SW 1271 (cell line): ENCODE measurements at places on chromosomes 12 and 14.

DNA sequence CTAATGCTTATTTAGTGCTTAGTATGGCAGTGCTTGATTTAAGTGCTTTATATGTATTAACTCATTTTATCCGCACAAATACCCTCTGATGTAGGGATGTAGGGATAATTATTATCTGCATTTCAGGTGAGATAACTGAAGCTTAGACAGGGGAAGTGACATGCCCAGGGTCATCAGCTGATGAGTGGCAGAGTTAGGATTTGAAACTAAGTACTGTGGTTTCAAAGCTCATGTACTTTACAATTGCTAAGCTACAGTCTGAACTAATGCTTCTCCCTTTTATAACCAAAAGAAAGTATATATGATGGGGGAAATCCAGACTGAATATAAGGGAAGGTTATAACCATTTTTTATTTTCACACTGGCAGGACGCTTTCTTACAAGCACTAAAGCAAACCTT lies 229.6 kb upstream of the NAV3 start:
- DNase-seq = no peak

- no peak for DNase-seq
Observed at GRCh38 chr12:69239922-69240630, 707 bp downstream of the CPSF6 start.

GRCh38 chr12:116434155-116435011 lies 124.8 kb upstream of the MAP1LC3B2 start:
- DNase-seq = peak; percentile 81

GRCh38 chr14:95052016-95052585 lies 105.2 kb downstream of the DICER1 start:
- DNase-seq = no peak

- no peak for DNase-seq
Observed at GRCh38 chr12:54131641-54132280, 57.0 kb downstream of the SMUG1 start.

GRCh38 chr12:53980802-53981496 lies 4.0 kb upstream of the HOXC10 start:
- DNase-seq = no peak

DNA sequence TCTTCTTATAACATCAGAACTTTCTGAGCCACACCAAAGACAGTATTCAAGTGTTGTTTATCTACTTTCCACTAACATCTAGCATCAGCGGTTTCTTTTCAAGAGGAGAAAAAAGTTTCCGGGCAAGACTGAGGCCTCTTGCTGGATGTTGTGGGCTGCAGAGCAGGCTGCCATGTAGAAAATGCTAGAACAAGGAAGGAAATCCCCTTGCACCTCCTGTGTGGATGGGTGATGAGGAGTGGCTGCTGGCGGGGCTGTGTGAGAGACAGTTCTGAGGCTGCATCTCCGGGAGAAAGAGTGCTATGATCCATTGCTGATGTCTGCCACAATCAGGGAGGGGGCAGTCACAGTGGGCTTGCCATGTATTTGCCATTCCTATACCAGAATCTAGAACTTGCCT lies 37.8 kb upstream of the PPP1CC start:
- DNase-seq = no peak

DNA sequence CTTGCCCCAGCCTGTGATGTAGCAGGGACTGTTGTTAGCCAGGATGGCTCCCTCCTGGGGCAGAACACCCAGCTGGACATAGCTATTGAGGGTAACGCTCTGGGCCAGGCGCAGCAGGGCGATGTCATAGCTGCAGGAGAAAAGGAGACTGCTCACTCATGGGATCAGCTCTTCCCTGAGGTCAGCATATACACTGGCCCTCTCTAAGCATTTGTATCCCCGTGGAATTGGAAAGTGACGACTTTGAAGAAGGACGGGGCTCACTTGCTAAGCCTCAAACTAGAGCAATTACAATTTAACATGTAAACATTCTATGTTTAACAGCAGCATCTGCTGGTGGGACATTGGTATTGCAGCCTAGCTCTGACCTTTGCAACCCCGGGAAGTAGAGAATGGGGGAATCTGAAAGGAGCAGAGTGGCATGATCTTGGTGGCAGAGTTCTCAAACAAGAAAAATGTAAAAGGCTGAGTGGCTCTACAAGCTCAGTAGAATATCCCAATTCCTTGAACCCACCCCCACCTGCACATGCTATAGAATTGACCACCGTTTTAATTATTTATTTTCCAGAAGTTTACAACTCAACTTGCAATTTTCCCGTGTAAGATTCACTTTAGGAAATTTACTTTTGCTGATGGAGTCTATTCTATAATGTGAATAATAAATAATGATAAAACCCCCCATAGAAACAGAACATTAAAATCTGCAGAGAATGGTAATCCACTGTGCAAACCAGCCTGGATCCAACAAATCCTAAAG lies 5.0 kb downstream of the CELA1 start:
- peak; percentile 19 for DNase-seq

DNA sequence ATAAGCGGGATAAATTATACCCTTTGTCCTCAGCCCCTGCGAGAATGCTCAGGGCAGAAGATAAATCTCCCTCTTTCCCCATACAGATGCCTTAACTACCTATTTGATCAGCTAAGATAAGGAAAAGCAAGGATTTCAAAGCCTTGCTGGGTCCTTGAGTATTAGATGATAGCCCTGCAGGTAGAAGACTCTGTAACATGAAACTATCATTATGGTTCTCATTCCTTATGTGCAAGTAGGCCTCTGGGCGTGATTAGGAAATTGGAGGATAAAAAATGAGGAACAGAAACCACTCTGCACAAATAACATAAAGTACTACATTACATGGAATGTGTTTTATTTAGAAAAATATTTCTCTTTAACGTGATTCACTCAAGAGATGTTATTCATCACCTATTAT lies 14.5 kb upstream of the WDR89 start:
- no peak for DNase-seq

DNA sequence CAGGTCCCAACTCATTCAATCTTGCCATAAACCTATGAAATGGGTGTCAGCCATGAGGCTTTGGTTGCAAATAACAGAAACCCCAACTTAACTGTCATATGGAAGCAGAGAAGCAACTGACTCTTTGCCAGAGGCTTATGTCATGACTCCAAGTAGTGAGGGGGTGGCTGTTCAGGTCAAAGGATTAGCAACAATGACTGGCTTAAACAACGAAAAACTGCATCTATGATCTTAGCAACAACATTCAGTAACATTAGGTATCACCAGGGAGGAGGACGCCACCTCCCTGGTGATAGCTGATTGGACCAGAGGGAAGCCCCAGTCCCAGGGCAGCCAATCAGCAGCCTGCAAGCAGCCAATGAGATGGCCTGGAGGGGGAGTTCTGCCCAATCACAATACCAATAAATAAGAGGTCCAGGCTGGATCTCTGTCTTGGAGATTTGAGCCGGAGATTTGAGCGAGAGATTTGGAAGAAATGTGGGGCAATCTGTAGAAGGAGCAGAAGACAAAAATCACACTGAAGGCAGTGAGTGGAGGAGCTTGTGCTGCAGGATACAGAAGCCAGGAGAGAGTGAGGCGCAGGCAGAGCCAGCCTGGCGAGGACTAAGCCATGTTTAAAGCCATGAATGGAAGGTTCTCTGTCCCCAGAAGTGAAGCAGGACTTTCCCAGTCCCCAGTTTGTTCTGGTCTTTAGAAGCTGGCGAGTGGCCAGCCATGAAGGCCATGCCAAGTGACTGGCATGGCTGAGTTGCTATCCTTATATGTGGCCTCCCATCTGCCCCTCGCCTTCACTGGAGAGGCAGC lies 93.3 kb downstream of the CALM1 start:
- DNase-seq = no peak

DNA sequence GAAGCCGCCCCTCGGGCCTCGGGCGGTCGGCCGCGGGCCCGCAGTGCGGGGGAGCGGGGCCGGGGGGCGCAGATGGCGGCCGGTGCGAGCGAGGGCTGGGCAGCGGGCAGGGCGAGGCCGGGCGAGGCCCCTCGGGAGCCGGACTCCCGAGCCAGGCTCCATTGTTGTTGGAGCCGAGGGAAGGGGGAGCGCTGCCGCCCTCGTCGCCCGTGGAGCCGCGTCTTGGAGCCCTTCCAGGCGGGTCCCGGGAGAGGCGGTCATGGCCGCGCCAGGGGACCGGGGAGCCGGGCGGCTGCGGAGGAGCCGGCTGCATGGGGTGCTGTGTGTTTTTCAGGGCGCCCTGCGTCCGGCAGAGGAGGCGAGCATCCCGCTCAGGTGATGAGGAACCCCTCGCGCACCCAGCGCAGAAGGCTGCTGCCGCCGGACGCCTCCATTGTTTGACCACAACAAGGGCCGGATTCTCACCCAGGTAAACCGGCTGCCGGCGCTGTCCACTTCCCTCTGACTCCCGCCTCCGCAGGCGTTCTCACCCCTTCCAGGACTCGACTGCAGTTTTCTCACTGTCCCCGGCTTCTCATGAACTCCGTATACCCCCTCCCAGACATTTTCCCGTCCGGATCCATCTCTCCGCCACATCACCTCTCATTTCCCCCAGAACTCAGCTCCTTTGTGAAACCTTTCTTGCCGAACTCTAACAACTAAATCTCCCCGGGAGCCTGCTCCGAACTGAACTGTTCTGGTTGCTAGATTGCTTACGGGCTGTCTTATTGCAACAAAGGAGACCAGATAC lies 732 bp downstream of the ZNF664 start:
- no peak for DNase-seq

DNA sequence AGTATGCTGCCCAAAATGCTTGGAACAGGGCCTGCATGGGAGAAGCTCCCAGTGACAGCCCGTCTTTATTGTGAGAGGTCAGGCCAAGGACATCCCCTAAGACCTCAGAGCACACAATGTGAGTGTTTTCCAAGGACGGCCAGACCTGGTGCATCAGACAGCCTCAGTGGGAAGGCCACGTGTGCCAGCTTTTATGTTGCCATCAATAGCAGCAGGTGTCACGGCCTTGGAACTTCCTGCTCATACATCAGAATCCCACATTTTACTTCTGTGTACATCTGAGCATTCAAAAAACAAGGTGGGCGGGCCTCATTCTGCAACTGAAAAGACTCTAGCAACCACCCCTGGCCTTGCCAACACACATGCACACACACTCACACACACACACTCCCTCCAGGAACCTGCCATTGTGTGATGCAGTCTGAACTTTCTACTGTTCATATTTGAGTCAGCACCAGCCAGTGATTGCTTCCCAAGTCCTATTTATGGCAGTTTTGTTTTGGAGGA lies 753.1 kb upstream of the TBX3 start:
- DNase-seq = no peak

DNA sequence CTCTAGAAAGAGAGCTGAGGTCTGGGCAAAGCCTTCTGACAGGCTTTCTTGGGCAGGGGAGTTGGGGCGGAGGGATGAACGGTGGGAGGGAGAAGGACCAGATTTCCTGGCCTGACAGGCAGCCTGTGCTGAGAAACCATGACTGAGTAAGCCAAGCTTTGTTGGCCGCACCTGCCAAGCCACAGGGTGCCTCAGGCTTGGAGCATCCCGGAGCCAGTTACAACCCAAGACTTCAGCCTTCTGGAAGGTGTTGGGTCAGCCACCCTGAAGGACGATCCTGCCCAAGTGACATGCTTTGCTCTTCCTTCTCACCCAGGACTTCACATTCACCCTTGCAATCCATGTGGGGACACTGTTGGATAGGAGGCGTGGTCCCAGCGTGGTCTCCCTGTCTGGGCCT lies 21.0 kb upstream of the AQP2 start:
- DNase-seq = no peak

- no peak for DNase-seq
Observed at GRCh38 chr12:13293096-13293495, 96.6 kb downstream of the EMP1 start.

GRCh38 chr12:52980650-52981423 lies 25.4 kb upstream of the EIF4B start:
- peak; percentile 93 for DNase-seq

DNA sequence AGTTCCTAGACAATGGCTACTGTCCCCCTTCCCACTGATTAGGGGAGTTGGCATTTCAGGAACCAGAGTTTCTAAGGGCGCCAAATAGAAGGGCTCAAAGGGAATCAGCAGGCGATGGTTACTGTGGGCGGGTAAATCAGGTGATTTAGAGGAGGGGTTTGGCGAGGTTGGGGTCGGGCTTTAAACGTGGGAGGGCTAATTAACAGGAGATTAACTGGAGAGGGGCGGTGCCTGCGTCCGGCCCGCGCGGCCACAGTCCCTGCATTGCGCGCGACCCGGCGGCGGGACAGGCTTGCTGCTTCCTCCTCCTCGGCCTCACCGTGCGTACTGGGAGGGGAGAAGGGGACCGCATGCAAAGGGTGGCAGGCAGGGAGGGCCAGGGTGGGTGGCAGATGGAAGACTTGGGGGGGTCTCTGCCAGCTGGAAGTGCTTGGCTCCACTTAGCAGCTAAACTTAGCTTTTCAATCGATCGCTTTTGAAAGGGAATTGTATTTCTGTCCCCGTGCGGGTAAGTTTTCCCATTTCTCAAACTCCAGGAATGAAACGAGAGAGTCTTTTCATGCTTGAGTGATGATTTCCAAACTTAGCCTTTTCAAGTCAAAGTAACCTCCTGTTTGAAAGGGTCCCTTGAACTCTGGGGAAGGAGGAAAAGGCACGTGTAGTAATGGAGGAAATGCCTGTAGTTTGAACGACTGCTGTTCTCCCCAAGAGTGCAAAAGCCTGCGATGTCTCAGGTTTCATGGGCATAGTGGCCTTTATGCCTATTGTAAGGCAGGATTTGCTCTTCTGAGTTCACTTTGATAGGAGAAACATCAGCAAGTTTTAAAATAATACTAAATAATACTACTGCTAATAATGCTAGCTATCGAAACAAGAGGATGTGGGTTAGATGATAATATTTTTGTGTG lies at the start of gene MGST1:
TSS of gene MGST1 (plus strand) at position 255 of the 908 bp plus-strand sequence. CDS start 6,608 bp downstream, outside the sequence.
- DNase-seq = no peak

DNA sequence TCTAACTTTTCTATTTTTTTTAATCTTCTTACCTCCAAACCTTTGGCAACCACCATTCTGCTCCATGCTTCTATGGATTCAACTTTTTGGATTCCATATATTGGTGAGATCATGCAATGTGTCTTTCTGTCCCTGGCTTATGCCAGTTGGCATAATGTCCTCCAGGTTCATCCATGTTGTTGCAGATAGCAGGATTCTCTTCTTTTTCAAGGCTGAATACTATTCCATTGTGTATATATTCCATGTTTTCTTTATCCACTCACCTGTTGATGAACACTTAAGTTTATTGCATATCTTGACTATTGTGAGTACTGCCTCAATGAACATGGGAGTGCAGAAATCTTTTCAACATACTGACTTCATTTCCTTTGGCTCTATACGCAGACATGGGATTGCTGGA lies 21.2 kb upstream of the SLC38A4 start:
- no peak for DNase-seq

DNA sequence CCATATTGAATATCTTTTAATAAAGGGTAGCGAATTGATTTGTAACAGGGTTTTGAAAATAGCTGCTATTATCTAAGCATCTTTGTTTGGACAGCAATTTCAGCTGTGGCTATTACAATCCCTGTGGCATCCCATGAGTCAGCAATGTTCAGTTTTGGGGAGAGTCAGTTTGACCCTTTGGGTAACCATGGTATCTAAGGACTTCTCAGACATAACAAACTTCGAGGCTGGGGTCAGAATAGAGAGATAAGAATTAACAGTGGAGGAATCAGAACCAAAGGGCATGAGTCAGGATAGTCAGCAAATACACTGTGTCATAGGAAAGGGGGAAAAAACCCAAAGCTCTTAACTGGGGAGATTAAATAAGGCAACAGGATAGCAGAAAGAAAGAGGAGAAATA lies 11.7 kb upstream of the PTHLH start:
- DNase-seq = no peak

- no peak for DNase-seq
Observed at GRCh38 chr12:126212824-126213223, 1147.6 kb downstream of the AACS start.

GRCh38 chr12:6961695-6962284 lies 8.7 kb downstream of the PHB2 start:
- no peak for DNase-seq
